Activated CD4-positive, alpha-beta T cell treated with anti-CD3 and anti-CD28 coated beads for 48 hours (primary cell): ENCODE measurements at places on chromosomes 7 and 10.

DNA sequence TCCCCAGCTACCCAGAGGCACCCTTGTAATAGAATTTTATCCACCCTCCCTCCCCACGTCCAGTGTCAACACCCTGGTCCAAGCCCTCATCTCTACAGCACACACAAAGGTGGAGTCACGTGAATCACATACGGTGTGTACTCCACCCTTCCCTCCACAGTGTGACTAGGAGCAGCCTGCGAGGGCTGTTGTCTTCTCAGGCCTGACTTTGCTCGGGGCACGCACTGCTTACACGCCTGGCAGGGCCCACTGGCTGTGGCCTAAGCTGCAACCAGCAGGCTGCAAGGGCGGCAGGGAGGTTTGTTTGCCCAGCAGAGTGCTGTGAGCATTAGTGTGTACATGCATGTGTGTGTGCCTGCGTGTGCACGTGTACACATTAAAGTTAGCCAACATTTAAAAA is 93.7 kb downstream of the COBL start:
- no peak for DNase-seq

DNA sequence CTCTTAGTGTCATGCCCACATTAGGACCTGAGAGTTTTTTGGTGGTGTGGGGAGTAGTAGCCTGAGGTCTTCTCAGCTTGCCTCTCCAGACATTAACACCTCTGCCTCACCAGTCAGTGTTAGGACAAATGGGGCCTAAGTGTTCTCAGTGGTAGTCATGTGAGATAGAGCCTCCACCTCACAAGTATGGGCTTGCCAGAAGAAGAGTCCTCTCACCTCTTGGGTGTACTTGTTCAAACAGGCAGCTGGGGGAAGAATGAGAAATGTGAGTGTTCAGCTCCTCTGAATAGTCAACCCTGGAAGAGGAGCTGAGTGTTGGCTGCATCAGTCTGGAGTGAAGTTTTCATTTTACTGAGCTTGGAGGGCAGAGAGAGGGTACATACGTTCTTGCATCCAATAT is 464.6 kb downstream of the POM121L12 start:
- DNase-seq = no peak

DNA sequence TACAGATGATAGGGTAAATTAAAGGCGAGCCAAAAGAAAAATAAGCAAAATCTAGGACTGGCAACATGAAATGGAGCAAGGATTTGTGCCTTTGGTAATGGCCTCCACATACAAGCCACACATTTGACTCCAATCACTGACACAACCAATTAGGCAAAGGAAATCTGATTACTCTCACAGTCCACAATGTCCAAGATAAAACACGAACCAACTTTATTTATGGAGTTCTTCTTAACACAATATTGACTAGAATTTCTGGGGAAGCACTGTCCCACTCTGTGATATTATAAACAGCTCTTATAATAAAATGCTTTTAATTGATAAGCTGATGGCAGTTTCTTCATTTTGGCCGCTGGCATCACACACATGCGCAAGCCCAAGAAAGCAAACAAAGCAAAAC is 334.2 kb downstream of the ABCA13 start:
- no peak for DNase-seq

- DNase-seq = no peak
Observed at GRCh38 chr7:31633894-31634494, 53.0 kb upstream of the PPP1R17 start.

DNA sequence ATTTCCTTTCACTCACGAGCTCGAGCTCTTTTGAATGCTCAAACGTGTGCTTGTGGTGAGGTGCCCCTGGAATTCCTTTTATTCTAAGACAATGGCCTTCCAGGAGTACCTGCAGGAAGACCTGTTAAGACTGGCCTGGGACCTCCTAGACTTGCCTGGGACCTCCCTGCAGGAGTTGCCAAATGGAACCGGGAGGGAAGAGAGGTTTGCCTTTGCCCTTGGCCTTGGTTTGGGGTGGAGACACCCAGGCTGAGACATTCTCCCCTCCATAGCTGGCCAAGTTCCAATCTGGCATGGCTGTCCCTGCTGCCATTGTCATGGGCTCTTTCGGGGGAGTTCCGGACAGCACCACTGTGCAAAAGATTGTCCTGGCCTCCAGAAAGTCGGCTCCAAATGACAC is 39.7 kb downstream of the DNAJB12 start:
- DNase-seq = no peak

DNA sequence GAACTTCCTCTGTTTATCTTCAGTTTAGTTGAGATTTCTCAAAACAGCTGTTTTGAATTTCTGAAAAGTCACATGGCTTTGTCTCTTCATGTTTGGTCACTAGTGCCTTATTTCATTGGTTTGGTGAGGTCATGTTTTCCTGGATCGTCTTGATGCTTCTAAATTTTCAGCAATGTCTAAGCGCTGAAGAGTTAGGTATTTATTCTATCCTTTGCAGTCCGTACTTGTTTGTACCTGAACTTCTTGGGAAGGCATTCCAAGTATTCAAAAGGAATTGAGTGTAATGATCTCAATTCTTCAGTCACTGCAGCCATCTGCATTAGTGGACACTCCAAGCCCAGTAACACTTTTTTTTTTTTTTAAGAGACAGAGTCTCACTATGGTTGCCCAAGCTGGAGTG is 67.7 kb downstream of the HERC4 start:
- no peak for DNase-seq

DNA sequence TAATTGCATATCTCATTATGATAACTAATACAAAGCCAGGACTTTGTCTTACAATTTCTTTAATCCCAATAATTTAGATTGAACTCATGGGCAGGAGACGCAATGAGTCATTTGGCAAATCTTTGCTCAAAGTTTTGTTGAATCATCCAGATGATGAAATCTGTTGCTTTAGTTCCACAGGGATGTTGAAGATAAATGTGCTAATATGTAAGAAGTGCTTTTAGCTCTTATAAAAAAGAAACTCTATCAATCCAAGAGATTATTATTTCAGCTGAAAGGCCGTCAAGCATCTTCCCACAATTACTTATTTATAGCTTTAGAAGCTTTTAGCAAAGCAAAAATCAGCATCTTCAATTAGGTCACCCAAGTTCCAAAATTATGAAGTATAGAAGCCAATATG is 36.8 kb upstream of the ANK3 start:
- DNase-seq = no peak

GRCh38 chr7:140294454-140294853 is 103.9 kb downstream of the SLC37A3 start:
- no peak for DNase-seq

DNA sequence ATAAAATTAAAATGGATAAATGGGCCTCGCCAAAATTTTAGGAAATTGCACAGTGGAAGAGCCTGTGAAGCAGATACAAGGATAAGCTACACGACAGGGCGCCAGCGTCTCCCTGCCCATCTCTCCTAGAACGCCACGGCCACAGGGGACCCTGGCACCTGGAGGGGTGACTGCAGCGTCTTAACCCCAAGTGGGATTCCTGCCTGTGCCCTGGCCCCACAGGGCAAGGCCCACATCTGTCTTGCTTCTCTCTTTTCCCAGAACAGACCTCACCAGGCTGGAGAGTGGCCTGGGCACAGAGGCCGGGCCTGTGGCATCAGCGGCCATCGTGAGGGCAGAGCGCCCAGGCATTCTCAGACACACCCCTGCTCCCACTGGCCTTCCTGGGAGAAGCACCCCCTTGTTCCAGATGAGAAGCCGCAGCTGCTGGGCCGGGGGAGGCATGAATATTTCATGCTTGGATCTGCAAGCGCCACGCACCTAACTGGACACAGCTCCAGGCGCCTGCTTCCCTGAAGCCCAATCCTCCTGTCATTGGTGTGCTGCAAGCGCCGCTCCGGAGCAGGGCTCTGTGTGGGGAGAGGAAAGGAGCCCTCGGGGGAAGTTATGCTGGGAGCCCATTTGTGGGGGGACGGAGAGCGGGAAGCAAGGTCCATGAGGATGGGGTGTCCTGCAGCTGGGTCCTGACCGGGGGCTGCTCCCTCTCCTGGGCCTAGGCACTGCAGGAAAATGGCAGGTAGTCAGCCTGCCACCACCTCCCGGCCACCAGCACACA is 153.5 kb downstream of the ELFN1 start:
- DNase-seq = no peak

GRCh38 chr10:57692255-57692980 is 575.3 kb downstream of the IPMK start:
- DNase-seq = no peak

GRCh38 chr10:103086799-103087198 is 106.3 kb downstream of the NT5C2 start:
- DNase-seq = no peak

DNA sequence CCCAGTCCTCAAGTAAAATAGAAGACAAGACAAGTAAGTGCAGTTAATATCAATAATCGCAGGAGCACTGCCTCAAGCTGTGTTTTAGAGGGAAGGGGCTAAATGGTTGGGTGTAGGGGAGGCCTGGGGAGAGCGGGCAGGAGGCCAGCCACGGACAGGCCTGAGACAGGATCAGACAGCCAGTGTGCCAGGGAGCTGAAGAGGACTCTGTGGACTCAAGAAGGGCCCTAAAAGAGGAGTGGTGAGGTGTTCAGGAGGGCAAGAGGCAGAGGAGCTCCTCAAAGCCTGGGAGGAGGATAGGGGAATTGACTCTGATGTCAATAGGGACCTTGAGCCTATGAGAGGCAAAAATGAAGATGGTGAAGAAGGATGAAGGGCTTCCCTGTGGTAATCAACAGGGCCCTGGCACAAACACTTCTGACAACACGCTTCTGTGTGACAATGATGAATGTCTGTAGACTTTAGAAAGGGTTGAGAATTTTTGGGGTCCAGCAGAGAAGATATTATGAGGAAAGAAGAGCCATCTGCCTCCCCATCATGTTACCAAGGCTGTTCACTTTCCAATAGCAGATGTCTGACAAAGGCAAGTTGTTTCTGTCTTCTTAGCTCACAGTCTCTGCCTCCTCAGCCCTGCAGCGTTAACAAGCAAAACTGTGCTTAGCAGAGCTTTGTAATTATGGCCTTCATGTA is 2.4 kb upstream of the PTPRE start:
- no peak for DNase-seq

DNA sequence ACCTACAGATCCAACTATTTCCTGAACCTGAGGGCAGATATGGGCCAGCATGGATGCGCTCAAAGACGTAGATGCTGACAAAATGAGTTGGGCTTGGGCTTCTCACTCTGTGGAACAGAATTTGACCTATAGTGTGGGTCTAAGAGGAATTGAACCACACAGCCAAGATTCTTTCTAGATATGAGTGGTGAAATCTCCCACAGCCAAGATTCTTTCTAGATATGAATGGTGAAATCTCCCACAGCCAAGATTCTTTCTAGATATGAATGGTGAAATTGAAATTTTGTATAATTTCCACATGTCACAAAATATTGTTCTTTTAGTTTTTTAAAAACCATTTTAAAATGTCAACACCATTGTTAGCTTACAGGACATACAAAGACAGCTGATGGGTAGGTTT is 215.4 kb upstream of the LRGUK start:
- no peak for DNase-seq

- no peak for DNase-seq
Observed at GRCh38 chr7:94344826-94345225, 49.9 kb upstream of the COL1A2 start.

DNA sequence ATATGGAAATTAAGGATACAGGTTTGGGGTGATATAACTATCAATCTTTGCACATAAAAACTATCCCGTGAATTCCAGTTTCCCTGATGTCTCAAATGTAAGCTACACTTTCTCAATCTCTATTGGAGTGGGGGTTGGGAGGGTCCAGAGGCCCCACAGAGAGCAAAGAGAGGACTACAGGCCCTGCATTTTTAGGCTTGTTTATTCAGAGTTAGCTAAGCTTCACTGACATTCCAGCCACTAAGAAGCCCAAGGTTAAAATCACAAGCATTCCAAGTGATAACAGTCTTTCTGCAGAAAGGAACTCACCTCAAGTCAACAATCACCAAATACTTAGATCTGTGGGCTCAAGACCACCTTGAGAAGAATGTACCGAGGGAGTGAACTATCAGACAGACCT is 31.6 kb upstream of the LAMB1 start:
- DNase-seq = no peak
